ENCODE measurements at places on chromosomes 2 and 18.

DNA sequence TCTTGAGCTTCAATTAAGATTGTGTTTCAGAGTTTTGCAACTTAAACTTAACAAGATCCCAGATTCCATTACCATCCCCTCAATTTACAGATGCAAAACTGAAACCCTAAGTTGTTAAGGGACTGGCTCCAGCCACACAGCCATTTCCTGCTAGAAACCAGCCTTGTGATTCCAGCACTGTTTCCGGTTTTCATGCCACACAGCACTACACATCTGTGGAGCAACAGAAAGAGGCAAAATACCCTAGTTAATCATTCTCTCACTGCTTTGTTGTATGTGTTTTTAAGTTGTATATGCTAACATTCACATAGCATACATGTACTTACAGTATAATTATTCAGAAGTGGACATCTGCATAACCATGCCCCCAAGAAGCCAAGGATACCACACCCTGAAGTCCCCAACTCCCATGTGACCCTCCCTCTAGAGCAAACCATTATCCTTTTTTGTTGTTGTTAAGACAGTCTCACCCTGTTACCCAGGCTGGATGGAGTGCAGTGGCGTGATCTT, 87.4 kb downstream of the MYO5B start:
- DNase-seq: no peak

DNA sequence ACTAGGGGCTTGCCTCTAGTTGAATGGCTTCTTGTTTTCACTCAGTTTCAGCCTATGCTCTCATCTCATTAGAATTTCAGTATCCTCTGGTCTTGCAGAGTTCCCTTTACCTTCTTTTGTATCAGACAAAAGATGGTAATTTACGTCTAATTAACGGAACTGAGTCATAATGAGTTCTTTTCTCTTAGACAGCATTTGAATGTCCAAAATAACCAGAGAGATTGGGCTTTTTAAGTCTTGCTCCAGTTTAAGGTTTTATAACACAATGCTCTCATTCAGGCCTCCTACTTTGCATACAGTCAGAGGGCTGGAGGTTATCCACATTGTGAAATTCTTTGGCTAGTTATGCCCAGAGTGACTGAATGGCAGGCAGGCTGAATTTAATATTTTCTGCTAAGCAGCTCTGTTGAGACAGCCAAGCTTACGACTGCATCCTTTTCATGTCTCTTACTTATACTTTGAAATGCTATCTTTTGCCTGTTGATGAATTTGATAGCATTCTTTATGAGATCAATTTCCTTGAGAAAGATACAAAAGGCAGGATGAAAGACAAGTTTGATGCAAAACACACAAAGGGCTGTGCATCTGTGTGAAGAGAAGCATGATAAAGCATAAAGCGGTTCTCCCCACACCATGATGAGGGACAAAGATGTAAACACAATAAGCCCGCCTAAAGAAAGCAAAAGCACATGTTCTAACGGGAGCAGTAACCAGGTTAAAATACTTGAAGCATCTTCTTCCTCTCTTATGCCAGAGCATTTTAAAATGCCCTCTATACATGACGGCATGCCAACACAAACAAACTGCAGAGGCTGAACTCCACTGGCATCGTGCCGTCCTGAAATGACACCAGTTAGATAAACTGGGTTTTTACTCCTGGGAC, 90.0 kb downstream of the CDH2 start:
- DNase-seq: peak; percentile 80

DNA sequence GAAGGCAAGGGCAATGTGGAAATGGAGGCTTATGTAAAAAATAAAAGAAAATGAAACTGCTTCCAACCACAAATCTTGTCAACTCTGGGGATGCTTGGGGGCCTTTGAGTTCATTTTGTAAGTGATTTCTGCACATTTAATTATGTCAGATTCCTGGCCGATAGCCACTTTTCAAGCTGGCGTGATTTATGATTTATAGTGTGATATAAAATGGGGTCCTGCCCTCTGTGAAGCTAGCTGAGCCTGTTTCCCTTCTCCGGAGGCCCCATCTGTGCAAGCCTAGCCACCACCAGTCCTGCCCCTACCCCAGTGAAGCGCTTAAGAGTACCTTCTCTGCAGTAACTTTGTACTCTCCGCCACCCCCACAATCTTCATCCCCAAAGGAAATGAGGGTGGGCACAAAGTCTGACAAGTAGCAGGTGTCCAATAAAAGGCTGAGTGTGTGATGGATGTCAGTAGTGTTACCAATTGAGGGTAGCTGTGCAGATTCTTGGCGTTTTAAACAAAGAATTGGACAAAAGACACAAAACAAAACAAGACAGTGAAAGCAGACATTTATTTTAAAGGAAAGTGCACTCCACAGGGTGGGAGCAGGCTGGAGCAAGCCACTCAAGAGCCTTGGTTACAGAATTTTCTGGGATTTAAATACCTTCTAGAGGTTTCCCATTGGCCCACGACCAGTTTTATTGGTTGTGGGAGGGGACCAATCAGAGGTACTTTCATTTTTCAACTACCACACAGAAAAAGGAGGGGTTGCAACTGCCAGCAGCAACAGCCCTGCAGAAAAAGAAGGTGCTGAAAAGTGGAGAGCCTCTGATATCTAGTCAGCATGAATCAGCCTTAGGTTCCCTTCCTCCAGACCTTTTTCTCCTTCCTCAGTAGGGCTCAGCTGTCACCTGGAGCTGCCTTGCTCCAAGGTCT, 39.0 kb upstream of the SIX3 start:
- no peak for DNase-seq

DNA sequence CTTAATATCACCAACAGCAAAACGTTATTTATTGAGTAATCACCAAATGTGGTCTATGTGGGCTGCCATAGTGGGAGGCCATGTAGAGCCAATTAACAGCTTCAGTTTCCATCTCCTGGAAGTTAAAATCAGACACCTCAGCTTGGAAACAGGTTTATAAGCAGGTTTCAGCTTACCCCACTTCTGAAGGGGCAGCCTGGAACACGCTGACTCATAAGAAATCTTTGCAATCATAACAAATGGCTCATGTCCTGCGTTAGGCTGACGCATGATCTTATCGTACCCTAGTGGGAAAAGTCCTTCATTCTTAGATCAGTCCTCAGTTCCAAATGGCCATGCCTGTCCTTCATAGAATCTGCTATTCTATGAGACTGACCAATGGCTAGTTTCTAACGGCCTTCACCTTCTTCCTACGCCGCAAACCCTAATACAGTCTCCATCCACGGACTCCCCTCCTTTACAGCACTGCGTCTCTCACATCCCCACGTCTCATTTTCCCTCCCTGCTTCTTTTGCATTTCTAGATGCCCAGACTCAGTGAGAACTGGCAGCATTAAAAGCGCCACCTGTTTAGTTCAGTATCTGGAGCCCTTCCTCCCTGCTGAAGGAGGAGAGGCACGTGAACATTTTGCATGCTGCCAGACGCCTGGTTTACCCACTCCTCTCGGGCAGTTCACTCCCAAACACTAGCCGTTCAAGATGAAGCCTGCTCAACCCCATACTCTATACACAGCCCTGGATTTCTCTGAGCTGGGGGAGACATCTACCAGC, 24.2 kb upstream of the BZW1 start:
- peak; percentile 99 for DNase-seq

DNA sequence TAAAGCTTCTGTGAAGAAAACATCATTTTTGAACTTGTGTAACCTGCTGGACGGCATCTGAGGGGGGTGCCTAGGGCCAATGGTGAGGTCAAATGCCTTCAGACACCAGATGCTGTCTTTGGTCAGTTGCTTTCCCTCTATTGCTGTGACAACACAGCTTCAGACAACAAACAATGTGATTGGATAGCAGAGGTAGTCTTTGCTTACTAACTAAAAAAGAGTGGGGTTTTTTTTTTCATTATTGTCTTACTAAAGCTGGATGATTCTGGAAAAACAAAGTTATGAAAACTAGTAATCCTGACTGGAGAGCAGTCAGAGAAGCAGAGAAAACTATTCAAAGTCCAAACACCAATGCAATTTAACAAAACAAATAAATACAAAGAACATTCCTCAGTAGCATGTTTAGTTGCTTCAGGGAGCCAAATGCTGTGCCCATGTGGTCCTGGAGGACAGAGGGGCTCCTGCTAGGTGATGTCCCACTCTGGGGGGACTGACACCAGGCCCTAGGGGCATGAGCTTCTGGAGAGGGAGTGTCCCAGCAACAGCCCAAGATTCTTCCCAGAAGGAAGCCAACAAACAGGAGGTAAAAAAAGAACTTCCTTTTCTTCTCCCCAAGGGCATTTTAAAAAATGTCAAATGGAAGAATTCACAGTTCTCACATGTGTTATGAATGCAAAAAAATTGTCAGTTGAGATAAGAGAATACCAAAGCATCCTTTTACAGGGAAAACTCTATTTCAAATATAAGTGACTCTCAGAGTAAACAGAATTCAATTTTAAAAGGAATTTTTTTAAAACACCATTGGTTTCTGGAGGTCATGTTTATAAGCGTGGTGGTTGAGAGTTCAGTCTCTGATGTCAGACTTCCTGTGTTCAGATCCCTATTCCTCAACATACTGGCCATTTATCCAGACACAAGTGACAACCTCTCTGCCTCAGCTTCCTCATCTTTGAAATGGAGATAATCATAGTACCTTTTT, 181.1 kb upstream of the PGAP1 start:
- peak; percentile 70 for DNase-seq

DNA sequence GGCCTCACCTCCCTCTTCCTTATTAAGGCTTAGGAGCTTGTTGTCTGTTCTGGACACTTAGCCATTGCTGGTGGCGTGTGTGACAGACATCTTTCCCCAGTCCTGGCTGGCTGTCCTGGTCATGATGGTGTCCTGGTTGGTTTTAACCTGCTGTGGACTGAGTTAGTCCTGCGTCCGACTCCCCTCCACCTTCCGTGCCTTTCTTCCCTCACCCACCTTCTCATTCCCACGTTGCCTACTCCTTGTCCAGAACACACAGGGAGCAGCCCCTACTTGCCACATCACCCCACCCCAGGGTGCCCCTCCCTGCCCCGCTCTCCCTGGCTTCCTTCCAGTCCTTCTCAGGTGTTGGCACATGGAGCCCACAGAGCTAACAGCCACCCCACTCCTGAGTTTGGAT, 9.5 kb downstream of the ANO7 start:
- no peak for DNase-seq

GRCh38 chr2:39059366-39059952, 61.4 kb downstream of the SOS1 start:
- DNase-seq: peak; percentile 54

GRCh38 chr2:151634736-151635467, 99.4 kb downstream of the NEB start:
- DNase-seq: peak; percentile 27

- DNase-seq: peak; percentile 56
Observed at GRCh38 chr2:173511942-173512341, 157.3 kb downstream of the CDCA7 start.

- DNase-seq: no peak
Observed at GRCh38 chr2:221563270-221563985, 8.7 kb downstream of the EPHA4 start.

DNA sequence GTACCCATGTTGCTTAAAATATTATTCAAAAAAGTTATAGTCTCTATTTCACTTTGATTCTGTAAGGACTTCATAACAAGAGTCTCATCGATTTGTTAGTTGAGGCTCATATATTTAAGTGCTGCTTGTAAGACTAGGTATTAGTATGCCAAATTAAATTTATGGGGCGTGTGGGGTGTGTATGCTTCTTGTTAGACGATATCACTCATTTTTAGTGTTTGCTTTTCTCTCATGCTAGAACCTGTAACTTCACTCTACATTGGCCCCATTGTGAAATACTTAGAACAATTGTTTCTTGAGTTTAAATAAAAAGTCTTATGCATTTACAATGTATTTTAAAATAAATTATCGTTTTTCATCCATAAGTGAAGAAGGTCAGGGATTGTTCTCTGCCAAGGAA, 63.6 kb downstream of the CTNNA2 start:
- DNase-seq: no peak

GRCh38 chr2:152385650-152386049, 50.7 kb downstream of the FMNL2 start:
- DNase-seq: no peak

- no peak for DNase-seq
Observed at GRCh38 chr18:76457957-76458356, 37.1 kb downstream of the ZNF516 start.

DNA sequence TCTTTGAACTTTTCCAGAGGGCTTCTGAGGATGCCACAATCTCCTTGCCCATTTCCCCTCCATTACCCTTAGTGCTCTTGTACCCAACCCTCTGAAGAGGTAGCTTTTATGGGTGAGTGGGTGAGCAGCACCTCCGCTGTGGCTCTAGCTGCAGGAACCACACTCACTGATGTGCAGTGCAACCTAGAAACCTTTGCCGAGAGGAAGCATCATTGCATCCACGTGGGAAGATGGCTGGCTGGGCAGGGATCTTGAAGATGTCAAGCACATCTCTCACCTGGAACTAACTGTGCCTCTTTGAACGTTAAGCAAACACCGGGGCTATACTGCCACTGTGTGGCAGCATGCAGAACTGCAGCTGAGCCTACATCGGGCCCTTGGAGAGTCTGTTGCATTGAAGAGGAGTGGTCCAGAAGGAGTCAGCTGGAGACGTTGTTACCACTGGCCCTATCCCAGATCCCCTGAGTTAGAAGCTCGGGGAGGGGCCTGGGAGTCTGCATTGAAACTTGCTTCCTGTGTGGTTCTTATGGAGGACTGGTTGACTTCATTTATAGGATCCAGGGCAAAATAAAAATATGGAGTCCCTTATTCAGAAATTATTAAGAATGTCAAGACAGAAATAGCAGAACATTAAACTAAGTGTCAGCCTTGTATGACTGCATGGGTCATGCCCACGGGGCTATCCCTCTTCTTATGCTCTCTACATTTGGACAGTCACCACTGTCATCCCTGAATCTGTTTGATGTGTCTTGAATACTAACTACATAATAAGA, 28.7 kb downstream of the IGFBP5 start:
- peak; percentile 57 for DNase-seq

- DNase-seq: peak; percentile 90
Observed at GRCh38 chr2:200405599-200406298, 99.3 kb downstream of the SPATS2L start.

GRCh38 chr2:20590704-20591515, 60.0 kb downstream of the HS1BP3 start:
- no peak for DNase-seq

DNA sequence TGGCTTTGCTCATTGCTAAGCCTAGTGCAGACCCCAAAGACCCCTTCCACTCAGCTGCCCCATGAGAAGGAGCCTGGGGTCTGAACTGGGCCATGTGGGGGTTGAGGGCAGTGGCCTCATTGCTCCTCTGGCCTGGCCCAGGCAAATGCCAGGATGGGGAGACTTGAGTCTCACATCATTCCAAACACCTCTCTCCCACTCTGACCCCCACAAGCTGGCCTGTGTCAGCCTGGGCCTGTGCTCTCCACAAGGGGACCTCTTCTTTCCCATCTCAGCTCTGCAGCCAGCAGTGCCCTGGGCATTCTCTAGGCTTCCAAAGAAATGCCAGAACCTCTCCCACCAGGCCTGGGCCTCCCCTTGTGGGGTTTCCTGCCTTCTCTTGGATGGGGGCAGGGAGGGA, 45.8 kb upstream of the OTOF start:
- DNase-seq: no peak
